Fibroblast of skin of abdomen (primary cell): ENCODE measurements at places on chromosomes 12 and 14.

DNA sequence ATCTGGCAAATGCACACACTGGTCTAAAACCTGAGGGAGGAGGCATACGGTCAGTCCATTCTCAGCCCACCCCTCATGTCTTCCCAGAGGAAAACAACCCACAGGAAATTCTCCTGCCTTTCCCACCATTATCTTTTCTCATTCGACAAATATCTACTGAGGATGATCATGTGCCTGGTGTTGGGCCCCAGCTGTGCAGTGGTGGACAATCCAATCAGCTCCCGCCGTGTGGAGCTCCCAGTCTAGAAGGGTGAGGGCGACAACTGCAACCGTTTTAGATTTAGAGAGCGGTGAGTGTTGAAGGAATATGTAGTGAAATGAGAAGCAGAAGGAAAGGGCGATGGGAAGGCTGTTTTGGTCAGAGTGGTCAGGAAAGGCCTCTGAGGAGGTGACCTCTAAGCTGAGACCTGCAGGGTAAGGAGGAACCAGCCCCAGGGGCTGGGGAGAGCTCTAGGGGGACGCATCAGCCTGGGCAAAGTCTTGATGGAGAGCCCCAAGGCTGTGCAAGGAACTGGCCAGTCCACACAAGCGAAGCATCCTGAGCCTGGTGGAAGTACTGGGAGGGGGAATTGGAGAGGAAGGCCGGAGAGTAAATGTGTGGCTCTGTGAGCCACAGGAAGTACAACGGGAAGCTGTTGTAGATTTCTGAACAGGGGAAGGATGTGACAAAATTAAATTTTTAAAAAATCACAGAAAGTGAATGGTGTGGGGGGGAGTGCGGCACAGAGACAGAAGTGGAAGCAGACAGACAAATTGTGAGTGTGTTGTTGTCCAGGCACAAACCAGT, 192.8 kb downstream of the NTF3 start:
- DNase-seq, result no peak

DNA sequence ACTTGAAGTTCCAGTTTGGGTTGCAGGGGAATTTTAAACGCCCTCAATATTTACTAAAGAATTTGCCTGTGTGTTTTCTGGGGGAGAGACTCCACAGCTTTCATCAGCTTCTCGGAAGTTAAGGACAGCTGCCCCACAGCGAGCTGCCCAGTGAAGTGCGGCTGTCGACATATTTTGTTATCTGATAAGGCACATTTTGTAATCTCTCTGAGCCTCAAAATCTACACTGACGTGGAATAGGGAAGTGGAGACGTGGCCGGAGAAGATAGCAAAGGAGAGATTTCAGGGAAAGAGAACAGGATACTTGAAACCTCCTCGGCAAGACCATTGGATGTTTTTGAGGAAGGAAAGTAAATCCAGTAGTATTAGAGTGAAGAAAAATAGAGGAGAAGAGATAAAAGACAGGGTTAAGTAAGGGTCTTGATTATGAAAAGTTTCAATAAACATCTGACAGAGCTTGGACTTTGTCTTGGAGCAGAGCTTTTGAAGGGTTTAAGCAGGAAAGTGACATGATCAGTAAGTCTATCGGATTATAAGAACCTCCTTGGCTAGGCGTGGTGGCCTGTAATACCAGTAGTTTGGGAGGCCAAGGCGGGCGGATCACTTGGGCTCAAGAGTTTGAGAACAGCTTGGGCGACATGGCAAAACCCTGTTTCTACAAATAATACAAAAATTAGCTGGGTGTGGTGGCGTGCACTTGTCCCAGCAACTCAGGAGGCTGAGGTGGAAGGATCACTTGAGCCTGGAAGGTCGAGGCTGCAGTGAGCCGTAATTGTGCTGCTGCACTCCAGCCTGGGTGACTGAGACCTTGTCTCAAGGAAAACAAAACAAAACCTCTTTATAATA, 1.1 kb downstream of the POLR3B start:
- peak; percentile 68 for DNase-seq

GRCh38 chr14:41146391-41146790, 460.3 kb upstream of the LRFN5 start:
- DNase-seq, result no peak

DNA sequence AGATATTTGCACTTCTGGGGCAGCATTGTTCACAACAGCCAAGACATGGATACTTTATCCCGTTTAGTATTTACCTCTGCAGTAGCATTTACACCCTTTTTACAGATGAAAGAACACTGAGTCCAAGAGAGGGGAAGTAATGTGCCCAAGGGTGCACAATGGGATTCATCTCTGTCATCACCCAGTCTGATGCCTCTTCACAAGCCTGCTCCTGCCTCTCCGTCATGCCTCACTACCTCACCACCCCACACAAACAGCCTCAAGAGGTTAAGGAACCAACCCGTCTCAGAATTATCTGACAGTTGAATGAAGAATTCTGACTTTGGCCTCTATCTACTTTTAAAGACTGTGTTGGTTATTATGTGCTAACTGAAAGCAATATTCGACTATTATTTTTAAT, 368.4 kb downstream of the ATP23 start:
- DNase-seq, result no peak

DNA sequence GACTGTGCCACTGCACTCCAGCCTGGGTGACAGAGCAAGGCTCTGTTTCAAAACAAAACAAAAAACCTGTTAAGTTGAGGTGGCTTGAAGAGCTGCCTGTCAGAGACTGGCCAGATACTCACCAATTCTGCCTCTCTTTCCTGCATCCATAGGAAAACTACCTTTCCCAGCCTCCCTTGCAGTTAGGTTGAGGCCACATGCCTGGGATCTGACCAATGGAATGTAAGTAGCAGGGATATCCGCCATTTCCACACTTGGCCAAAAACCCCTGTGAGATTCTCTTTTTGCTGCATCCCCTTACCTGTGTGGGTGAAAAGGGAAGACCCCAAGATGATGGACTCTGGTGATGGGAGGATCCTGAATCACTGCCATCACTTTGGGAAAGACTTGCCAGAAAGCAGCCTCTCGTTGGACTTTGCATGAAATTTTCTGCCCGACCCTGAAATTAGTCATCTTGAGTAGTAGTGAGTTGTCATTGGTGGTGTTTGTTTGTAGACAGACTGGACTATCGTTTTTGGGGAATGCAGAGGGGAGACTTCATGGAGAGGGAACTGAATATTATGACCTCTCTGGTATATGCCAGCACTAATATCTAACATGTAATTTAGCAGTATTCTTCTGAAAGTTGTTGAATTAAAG, 14.0 kb downstream of the GPR68 start:
- no peak for DNase-seq

DNA sequence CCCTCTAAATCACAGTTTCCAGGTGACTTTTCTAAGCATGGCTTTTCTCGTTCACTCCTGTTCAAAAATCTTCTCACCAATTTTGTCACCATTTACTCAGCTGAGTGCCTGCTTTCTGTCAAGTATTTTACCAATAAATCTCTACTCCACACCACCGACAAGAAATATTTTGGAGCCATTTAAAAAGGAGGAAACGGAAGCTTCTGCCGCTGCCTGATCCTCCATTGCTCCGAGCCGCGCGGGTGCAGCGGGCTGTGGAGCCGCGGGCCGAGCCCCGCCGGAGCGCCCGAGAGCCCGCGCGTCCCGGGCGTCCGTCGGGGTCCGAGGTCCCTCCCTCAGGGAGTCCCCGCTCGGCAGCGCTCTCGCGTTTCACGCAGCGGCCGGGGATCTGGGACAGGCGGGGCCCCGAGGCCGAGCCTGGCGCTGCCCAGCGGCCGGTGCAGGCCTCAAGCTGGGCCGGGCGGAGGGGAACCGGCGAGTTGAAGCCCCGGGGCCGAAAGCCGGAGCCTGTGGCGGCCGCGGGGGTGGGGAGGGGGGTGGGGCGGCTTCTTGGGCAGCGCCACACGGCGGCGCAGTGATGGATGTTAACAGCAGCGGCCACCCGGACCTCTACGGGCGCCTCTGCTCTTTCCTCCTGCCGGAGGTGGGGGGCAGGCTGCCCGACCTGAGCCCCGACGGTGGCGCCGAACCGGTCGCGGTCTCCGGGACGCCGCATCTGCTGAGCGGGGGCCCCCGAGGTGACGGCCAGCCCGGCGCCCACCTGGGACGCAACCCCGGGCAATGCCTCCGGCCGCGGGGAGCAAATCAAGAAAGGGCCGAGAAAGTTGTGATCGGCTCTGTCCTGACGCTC, 1.1 kb upstream of the HEBP1 start:
- peak; percentile 52 for DNase-seq

DNA sequence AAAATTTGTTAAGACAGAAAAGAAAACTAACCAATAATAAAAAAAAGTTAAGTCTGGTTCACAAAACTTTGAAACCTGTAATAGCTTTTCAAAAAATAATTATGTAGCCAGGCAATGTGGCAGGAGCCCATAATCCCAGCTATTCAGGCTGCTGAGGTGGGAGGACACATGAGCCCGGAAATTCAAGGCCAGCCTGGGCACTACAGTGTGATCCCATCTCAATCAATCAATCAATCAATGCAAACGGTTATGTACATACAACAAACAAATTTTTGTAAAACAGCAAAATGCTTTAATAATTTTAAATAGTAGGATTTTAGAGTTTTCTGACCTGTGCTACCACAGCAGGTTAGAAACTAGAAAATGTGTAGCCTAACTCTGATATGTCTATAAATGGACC, 152.4 kb downstream of the MED13L start:
- DNase-seq, result no peak

- DNase-seq, result no peak
These were observed 20.1 kb downstream of the KLRK1 start for GRCh38 chr12:10369557-10370415.

DNA sequence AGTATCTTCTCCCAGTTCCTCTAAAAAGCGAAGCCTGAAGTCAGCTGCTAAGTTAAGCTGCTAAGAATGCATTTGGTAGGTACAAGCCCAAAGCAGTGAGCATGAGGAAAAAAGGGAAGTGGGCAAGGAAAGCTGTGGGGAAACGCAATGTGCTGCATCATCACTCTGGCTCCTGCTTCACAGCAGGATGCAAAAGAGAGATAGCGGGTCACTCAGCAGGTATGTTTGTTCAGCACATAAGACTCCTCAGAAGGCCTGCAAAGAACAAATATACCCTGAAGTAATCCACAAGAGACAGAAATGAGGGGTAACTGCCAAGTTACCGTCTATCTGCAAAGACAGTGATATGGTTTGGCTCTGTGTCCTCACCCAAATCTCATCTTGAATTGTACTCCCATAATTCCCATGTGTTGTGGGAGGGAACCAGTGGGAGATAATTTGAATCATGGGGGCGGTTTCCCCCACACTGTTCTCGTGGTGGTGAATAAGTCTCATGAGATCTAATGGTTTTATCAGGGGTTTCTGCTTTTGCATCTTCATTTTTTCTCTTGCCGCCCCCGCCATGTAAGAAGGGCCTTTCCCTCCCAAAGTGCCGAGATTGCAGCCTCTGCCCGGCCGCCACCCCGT, 127.4 kb upstream of the EGLN3 start:
- no peak for DNase-seq

DNA sequence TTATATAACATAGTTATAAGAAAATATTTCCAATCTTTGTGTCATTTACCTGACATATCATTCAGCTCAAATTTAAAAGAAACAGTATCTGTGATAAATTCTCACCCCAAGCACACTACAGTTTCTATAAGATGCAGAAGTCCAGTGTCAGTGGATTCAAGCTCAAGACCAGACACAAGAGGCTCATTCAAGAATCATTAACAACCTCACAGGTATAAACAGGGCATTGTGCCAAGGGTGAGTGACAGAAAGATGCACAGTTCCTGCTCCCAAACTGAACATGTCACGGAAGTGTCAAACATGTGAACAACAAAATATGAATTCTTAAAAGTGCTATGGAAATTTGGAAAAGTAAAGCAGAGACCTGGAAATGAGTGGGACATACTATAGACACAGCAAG, 12.8 kb downstream of the ATP2B1 start:
- no peak for DNase-seq

- no peak for DNase-seq
These were observed 2.6 kb downstream of the MYF6 start for GRCh38 chr12:80709811-80710726.

- peak; percentile 52 for DNase-seq
These were observed 276.3 kb downstream of the DUSP6 start for GRCh38 chr12:89075880-89076540.

DNA sequence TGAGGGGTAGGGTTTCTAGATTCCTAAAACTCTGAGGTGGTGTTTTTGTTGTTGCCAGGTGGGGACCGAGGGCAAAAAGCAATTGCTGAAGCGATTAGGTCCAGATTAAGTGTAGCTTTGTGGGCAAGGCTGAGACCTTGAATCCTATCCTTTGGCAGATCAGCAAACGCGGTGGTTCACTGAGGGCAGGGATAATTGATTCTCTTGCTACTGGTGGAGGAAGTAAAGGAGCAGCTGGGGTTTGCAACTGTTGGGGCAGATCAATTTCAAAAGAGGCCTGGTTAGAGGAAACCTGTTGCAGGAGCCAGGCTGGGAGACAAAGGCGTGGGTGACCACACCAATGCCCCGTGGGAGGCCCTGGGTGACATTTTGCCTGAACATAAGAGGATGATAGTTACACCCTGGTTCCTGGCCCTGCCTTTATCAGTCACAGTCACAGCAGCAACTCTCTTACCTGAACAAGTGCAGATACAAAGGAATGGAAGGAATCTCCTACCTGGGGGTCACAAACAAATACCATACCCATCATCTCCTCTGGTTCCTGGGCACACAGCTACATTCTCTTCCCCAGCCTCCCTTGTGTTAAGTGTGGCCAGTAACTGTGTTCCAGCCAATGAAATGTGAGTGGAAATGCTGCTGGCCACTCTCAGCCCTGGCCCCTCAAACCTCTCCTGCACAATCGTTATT, 43.3 kb upstream of the RASSF3 start:
- DNase-seq, result no peak

DNA sequence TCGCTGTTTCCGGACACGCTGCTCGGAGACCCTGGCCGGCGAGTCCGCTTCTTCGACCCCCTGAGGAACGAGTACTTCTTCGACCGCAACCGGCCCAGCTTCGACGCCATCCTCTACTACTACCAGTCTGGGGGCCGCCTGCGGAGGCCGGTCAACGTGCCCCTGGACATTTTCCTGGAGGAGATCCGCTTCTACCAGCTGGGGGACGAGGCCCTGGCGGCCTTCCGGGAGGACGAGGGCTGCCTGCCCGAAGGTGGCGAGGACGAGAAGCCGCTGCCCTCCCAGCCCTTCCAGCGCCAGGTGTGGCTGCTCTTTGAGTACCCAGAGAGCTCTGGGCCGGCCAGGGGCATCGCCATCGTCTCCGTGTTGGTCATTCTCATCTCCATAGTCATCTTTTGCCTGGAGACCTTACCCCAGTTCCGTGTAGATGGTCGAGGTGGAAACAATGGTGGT, 90.0 kb downstream of the GALNT8 start:
- DNase-seq, result no peak

- DNase-seq, result peak; percentile 60
These were observed 126.9 kb downstream of the KITLG start for GRCh38 chr12:88453323-88453722.

DNA sequence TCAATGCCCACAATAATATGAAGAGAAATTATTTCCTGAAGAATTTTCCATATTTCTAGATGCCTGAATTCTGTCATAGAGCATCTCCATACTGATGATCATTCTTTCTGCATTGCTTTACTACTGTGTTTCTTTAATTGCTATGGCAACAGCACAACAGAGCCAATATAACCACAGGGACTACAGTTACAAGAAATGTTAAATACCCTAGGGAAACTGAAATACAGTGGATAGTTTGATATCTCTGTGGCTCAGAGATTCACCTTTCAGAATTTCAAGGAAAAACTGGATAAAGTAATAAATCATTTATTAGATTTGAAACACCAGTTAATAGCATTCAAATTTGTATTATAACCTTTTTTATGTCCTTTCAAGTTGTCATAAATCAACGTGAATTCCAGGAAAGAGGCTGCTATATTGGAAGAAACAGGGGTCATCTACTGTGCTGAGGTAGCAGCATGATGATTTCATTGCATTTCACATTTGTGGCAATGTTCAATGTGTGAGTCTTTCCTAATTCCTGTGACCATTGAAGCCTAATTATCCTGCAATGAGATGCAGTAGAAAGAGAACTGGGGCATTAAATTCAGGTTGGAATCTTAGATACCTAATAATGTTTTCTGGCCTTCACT, 267.1 kb downstream of the LRFN5 start:
- DNase-seq, result peak; percentile 83
